ENCODE measurements at places on chromosomes 3 and 15.

- DNase-seq: no peak
Measured at GRCh38 chr3:155110022-155110421, 29.9 kb downstream of the MME start.

GRCh38 chr3:146468234-146468633 lies 1.1 kb downstream of the PLSCR2 start:
- DNase-seq: no peak

DNA sequence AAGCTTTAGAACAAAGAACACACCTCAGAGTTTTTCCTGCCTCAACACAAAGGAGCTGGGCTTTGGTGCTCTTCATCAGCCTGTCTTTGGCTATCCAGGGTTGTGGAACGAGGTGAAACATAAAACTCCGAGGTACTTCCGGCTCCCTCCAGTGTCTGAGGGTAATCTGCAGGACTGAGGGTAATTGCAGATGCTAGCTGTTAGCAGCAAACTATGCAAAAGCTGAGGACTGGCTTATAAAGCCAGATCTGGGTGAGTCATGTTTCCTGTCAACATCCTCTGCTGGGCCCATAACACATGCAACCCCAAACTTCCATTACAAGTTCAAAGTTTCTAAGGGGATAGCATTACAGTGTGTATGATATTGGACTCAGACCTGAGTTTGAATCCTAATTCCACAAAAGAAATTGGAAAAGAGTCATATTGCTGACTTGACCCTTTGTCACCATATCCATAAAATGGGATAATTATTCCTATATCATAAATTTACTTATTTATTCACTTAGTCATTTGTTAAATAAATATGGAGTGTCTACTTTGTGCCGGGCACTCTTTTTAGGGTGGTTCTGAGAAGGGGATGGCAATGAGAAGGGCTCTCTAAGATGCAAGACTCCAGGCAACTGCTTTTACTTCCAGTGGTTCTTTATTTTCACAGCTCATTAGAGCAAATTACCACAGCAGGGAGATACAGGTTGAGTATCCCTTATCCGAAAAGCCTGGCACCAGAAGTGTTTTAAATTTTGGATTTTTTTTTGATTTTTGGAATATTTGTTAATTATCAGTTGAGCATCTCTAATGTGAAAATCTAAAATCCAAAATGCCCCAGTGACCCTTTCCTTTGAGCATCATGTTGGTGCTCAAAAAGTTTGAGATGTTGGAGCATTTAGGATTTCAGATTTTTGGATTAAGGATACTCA lies 9.5 kb upstream of the TRIM69 start:
- DNase-seq: no peak

- DNase-seq: no peak
Measured at GRCh38 chr3:178875157-178875556, 196.5 kb downstream of the ZMAT3 start.

DNA sequence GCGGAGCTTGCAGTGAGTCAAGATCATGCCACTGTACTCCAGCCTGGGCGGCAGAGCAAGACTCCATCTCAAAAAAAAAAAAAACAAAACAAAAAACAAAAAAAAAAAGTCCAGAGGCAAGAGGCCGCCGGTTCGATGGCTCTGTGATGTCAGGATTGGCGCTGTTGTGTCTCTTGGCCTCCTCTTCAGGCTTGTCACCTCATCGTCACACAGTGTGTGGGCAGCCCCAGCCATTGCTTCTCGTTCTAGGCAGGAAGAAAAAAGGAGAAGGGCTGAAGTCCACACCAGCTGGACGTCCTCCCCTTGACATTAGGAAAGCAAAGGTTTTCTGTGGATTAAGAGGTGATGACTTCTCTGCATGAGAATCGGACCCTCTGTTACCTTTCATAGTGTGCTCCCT lies 191.1 kb downstream of the NSMCE3 start:
- no peak for DNase-seq

DNA sequence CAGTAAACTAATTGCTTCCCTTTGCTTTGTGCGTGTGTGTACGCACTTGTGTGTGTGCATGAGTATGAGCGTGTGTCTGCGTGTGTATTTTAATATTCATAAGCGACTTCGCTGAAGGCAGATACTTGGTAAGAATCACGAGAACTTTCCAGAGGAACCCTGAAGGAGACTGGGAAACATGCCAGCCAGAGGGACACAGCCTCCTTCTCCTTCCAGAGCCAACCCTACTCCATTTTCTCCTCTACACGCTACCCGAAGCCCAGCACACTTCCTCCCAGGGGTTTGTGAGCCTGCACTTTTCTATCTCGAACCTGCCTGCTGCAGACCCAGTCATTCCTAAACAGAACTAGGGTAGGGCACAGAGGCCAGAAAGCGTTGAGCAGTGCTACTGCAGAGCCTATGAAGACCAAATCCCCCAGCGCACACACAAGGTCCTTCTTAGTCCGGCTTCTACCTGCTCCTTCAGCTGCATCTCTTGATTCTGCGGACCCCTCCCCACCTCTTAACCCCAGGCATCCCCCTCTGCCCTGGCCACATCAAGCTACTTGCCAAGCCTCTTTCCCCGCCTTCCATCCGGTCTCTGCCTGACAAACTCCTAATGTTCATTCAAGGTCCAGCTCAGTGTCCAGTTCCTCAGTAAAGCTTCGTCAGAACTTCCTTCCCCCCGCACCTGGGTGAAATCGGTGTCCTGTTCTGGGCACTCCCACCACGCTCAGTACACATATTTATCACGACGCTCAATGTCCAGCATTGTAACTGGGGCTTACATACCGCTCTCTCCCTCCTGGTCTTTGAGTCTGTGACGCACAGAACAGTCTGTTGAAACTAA lies 191.8 kb downstream of the FAM43A start:
- DNase-seq: no peak

DNA sequence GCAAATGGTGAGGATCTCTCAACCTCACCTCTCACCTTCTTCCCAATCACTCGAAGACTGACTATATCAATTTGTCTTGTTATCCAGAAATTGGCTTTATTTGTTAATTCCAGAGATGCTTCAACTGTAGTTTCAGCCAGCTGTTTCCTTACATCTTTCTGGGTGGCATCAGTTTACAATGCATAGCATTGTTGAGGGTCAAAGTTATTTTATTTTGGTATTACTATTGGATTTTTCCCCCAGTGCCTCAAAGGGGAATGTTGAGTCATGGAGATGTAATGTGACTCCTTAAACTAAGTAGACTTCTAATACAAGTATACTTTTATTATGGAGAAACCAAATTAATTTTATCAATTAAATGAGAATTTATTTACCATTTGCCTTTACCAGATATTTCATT lies 351.6 kb downstream of the TIGIT start:
- no peak for DNase-seq

DNA sequence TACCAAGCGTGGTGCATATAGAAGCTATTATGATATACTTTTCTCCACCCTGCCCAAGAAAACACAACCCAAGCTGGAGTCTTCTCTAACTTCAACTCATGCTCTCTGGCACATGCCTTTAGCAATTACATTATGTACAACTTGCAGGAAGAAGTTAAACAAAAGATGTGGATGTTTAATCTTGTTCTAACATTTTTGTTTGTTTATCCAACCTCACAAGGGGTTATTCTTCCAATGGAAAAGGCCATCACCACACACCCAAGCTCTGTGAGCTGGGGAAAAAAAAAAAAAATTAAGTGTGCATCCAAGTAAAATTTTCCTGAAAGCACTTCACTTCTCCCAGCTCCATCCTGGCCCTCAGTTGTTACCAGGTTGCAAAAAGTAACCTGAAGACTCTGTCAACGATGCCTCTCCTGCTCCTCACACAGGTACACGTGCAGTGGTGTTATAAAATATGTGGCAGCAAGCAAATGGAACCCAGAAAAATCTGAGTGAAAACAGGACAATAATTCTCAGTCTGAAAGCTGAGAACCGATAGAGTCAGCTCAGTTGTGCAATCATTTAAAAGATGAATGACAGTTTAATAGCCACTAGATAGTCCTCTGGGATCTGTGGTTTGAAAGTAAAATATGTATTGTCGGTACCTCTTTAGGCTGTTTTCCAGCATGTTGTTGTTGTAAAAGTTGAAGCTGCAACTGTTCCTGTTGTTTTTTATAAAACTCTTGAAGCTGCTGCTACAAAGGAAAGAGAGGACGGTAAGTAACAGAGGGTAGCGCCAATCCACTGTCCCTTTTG lies 531.4 kb downstream of the FOXP1 start:
- DNase-seq: no peak

- no peak for DNase-seq
Measured at GRCh38 chr3:114929971-114930732, 216.9 kb downstream of the ZBTB20 start.

GRCh38 chr3:23182996-23183513 lies 20.1 kb upstream of the UBE2E2 start:
- DNase-seq: no peak

DNA sequence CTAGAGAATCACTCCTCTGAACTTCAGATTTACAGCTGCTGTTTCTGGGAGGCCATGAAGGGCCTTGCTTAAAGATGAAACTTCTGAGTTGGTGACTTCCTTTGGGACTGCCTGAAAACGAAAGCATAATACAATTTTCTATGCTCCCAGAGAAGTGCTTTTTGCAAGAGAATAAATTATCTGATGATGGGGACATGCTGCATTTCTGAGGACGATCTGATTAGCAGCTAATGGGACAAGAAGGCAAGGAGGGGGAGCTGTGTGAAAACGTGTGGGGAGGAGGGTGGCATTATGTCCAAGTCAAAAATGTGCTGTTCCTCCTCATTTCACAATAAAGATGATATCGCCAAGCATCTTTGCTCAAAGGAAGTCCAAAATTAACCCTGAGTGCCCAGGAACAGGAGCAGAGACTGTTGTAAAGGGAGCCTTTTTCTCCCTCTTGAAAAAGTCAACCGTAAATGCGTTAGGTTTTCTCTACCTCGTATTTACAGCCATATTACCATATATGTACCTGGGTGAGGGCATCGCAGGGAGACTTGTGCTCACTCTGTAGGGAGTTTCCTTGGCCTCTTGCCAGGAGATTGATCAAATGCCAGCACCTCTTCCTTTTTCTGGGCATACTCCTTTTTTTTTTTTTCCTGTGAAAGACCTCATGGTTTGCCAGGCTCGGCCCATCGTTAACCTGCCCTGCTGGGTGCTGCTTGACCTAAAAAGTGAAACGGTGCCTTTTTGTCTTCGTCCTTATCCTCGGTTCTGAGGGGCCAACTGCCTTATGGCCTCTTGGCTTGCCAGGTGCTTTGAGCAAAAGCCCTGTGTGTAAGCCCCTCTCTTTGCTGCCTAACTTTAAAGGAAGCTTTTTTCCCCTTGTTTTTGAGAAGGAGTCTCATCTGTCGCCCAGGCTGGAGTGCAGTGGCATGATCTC lies 11.5 kb downstream of the ITPR1 start:
- no peak for DNase-seq

- no peak for DNase-seq
Measured at GRCh38 chr3:31833391-31834190, 147.5 kb downstream of the OSBPL10 start.

DNA sequence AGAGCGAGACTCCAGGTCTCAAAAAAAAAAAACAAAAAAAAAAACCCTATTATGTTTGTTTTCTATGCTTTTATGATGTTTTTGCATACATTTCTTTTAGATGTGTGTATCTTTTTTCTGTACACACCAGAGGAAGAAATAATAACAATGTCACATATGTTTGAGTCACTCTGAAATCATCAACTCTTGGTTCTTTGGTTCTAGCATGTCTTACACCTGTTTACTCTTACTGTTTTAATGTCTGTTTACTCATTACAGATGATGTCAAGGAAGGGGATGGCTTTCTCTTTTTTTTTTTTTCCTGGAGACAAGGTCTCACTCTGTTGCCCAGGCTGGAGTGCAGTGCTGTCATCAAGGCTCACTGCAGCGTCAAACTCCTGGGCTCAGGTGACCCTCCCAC lies 24.1 kb downstream of the RHOA start:
- no peak for DNase-seq

DNA sequence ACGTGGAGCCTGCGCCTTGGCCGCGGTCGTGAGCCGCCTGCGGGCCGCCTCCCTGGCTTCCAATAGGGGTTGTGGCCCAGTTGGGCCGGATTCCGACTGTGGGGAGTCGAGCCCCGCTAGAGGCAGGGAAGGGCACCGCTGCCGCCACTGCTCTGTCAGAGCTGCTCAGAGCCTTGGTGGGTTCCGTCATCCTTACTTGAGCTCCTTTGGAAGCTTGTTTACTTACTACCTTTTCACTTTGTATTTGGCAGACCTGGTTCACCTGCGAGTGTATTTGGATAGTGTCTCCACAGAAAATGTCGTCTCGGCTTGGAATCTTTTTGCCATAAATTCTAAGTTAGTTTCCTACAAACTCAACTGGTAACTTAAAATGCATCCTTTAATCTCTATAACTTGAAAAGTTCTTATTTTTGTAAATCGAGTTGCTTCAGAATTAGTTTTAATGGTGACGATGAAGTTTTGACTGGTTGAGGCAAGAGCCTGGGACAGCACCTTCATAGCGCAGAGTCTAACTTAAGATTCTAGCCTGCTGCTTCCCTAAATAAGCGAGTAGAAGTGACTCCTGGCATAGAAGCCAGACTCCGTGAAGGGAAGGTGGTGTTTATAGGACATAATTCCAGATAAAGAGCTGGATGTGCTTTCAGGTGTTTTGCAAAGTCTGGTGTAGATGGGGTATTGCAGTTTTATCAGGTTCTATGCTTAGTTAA lies 800 bp downstream of the DAG1 start:
- DNase-seq: no peak

DNA sequence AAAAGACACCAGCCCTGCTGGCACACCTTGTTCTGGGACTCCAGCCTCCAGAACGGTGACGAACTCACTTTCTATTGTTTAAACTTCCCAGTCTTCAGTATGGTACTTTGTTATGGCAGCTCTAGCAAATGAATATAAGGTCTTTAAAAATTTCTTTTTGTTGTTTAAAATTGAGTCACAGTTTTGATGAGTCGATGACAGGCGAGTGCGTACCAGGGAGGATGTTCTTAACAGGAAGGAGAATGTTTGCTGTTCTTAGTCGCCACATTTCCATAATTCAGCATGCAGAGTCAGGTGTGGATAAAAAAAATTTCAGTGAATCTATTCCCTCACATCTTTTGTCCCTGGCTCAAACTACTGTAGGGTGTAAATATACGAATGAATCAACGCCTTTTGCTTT lies 12.4 kb downstream of the DNASE1L3 start:
- no peak for DNase-seq

DNA sequence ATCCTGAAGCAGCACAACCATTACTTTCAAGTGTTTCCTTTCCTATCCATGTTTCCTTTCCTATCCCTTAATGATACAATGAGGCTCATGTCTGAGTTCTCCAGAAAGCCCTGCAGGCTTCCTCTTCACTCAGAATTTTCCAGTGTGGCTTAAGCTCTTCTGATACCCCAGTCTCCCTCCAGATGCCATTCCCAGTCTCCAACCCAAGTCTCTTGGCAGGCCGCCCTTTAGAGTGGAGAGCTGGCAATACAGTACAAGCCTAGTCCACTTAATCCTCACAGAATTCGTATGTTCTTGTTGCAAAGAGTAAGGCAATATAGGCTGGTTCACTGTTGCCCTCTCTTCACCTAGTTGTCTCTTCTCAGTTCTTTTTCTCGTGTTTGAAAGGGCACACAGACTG lies 503.9 kb upstream of the MDFIC2 start:
- DNase-seq: no peak

- DNase-seq: no peak
Measured at GRCh38 chr3:33895658-33896057, 97.2 kb downstream of the PDCD6IP start.

Data from NCI-H2227 treated with DMSO at 0.1 percent for 48 hours (cell line).